ENCODE measurements at places on chromosomes 7 and 10.

DNA sequence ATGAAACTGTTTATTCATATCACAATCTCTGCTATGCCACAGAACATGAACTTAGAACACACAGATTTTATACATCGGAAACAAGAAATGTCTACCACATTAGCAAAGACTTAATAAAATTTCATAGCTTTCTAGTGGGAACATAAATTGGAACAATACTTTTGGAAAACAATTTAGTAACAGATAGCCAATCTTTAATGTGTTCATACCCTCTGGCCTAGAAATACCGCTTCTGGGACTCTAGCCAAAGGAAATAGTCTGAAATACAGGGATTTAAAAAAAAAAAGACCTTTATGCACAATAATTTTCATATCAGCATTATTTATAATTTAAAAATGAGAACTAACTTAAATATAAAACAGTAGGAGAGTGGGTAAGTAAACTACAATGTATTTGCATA, 168.5 kb downstream of the PLXNA4 start:
- no peak for DNase-seq

DNA sequence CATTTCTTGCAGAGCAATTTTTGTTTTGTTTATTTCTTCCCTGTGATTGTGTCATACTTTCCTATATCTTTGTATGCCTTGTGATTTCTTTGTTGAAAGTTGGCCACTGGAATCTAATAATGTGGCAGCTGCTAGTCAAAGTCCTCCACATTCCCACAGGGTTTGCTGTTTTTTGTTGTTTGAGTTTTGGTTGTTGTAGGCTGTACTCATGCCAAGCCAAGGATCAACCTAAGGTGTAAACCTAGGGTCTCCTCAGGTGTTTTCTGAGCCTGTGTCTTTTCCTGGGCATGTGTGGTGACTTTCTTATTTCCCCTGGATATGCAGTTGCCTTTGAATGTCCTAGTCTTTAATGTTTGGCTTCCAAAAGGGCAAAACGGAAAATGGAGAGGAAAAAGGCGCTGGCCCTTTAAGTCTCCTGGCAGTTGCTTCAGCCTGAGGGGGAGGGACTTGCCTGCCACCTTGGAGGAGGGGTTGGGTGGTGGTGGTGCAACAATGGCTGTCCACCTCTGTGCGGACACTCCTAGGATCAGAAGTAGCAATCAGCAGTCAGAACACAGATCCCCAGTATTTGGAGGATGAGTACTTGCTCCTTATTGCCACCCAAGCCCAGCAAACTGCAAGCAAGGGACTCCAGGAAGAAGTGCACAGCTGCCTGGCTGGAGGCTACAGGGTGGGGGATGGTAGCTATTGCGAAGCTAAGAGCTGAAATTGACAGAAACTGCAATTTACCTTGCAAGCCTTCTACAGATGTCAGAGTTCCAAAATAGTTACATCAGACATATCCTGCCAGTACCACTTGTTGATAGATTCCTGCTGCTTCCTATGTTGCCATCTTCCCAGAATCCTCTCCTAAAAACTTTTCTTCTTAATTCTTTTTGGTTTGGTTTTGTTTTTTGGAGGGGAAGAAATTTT, 5.6 kb upstream of the ZNF518A start:
- DNase-seq, result no peak

- no peak for DNase-seq
Observed at GRCh38 chr10:13751191-13751764, 164.5 kb downstream of the PRPF18 start.

- no peak for DNase-seq
Observed at GRCh38 chr7:159031135-159031701, 113.4 kb downstream of the VIPR2 start.

GRCh38 chr7:88116235-88116795, 103.5 kb downstream of the SRI start:
- no peak for DNase-seq

DNA sequence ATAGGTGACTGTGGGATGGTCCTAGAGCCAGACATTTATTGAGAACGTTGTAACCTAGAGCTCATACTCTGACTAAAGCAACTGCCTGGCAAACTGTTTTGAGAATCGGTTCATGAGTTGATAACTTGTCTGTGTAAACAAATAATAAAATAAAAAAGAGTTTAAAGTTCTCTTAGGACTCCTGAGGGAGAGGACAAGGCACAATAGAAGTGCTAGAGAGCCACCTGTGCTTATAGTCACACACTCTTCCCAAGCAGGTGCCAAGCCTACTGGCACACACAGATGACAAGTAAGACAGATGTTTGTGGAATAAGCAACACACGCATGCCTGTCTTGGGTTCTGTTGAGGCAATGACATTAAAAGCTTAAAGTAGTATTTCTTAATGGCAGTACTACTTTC, 7.9 kb downstream of the EDRF1 start:
- no peak for DNase-seq

DNA sequence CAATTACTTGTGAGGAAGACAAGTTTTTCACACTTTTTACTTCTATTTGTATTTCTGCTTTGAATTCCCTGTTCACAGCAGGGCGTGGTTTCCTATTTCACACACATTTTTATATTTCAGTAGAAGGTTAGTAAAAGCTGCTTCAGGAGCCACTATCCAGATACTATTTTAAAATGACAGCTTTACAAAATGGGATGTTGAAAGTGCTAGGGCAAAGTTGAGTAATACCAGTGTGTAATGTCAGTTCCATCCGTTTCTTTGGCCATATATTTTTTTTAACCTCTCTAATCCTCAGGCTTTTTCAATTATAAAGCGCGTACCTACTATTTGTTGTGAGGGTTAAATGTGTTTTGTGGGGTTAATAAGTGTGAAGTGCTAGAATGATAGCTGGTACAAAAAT, 276.6 kb downstream of the GPR158 start:
- DNase-seq, result no peak

DNA sequence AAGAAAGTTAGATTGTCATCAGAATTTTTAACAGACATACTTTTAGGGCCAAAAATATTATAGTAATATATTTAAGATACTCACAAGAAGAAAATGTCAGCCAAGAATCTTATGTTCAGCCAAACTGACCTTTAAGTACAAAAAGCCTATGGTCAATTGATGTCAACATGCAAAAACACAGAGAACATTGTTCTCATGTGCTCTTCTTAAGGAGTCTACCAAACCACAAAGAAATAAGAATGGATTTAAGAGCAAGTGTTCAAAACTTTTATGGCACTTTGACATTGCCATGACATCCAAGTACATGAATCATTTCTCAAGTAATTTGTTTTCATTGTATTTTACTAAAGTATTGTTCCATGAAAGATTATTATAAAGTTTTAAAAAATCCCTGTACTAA, 180.4 kb downstream of the TMEM26 start:
- no peak for DNase-seq

GRCh38 chr7:17401791-17402627, 103.6 kb downstream of the AHR start:
- DNase-seq, result no peak

DNA sequence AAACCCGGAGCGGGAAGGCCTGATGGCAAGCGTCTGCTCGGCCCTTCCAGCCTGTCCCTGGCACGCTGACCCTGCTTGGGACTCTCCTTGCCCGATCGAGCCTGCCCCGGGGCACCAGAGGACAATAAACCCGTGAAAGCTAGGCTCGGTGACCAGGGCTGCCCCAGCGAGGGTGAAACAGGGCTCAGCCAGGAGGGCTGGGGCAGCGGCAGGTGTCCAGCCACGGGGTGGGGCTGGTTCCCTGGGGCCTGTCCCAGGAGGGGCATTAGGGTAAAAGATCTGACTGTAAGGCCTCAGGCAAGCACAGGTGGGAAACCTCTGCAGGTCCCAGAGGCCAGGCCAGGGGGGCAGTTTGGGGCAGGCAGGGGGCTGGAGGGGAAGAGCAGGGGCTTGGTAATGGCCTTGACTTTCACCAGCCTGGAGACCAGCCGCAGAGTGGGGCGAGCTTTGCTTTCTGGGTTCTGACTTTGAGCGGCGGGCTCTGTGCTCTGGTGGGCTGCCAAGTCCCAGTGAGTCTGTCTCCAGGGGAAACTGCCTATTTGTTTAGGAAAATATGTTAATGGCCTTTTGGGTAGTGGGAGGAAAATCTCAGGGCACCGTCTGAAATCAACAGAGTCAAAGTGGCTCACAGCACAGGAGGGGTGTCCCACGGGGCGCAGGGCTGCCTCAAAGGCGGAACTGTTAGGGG, 68.2 kb upstream of the INPP5A start:
- DNase-seq, result no peak

DNA sequence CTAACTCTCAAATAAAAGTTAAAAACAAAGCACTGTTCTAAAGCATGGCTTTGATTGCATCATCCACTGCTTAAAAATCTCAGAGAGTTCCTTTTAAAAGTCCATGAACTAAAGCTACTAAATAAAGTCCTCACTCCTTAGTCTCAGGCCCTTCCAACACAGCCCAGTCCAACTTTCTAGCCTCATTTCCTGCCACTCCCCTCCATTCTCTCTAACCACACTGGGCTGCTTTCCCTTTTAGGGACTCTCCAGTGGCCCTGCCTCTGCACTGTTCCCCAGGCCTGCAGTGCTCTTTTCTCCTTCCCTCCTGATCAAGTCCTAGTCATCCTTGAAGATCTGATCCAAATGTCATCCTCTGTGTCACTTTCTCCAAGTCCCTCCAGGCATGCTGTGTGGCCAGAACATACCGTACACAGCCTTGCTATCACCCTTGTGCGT, 56.9 kb upstream of the PPP1R3C start:
- no peak for DNase-seq

DNA sequence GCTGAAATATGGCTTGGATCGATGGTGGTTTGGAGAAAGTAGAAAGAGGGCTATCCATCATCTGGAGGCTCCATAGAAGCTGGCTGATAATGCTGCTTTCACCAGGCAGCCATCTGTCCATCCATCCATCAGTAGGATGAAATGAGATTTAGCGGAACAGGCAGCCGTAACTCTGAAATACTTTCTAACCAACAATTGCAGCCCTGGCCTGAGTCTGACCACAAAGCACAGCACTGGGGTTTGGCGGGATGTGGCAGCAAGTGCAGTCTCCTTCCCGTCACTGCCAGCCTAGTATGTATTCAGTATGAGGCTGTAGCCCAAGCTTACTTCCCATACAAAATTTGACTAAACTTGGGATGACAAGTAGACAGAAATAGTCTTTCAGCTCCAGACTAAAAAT, 38.0 kb downstream of the R3HCC1L start:
- no peak for DNase-seq

DNA sequence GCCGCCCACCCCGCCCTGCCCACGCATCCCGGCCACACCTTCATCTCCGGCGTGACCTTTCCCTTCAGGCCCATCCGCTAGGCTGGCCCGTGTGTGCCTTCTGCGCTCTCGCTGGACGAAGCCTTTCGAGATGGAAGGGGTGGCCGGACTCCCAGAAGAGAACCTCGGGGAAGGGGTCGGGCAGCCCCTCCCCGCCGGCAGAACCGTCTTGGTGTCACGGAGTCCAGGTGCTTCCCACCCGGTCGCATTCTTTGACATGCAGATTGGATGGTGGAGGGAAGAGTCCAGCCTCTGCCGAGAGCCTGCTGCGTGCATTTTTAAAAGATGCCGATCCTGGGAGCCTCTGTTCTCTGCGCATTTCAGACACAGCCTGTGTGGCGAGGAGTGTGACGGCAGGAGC, 7.3 kb upstream of the ZNF853 start:
- DNase-seq, result no peak
